A172 (cell line): ENCODE measurements at places on chromosomes 16 and 17. TPM values are rescaled to one million over a fixed set of nuclear protein-coding genes. Genes with fewer than 3 reads are reported as not detected.

The MT1H gene
- total RNA-seq, result not detected in 2 replicates

- peak; percentile 35 for DNase-seq
These were observed 20.6 kb upstream of the PIK3R6 start for GRCh38 chr17:8887834-8888703.

- DNase-seq, result peak; percentile 39
These were observed 1.3 kb downstream of the HOXB9 start for GRCh38 chr17:48624544-48625494.

GRCh38 chr17:68344701-68345136, 53.4 kb downstream of the ARSG start:
- DNase-seq, result no peak

GRCh38 chr16:63689068-63689467, 1432.8 kb downstream of the CDH11 start:
- no peak for DNase-seq

The CTRB2 gene
- total RNA-seq, result not detected in 2 replicates

The OGFOD1 gene
- 154 and 217 TPM in 2 replicates for total RNA-seq

The KRTAP2-3 gene
- 0.69 and 1.00 TPM in 2 replicates for total RNA-seq

The CRYBA1 gene
- not detected in 2 replicates for total RNA-seq

DNA sequence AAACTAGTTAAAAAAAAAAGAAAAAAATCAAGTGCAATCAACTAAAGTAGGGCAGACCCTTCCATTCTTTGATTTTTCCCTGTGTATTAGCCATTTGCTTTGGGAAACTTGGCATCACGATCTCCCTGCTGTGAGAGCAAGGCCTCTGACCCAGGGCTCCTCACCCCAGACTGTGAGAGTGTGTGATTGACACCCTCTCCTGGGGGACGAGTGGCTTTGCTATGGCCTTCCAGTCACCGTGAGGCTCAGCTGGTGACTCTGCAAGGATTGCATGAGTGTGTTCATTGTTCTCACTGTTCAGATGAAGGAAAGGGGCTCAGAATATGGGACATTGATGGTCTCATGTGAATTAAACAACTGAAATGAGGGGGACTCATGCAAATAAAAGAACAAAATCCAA, 69.0 kb upstream of the BCAR1 start:
- DNase-seq, result peak; percentile 43

DNA sequence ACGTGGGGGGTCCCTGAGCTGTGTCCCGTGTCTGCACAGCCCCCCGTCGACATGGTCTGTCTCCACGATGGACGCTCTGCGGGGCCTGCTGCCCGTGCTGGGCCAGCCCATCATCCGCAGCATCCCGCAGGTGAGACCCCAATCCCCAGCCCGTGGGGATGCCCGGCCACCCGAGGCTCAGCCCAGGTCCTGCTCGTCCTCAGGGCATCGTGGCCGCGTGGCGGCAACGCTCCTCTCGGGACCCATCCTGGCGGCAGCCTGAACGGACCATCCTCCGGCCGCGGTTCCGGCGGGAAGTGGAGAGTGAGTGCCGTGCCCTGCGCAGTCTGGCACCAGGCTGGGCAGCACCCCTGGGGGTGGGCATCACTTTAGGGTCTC, 4.9 kb downstream of the MSLN start:
- no peak for DNase-seq

The PRSS53 gene
- total RNA-seq, result 2.0 and 3.5 TPM in 2 replicates

- DNase-seq, result no peak
These were observed 341 bp downstream of the SLC7A6OS start for GRCh38 chr16:68310437-68310773.

DNA sequence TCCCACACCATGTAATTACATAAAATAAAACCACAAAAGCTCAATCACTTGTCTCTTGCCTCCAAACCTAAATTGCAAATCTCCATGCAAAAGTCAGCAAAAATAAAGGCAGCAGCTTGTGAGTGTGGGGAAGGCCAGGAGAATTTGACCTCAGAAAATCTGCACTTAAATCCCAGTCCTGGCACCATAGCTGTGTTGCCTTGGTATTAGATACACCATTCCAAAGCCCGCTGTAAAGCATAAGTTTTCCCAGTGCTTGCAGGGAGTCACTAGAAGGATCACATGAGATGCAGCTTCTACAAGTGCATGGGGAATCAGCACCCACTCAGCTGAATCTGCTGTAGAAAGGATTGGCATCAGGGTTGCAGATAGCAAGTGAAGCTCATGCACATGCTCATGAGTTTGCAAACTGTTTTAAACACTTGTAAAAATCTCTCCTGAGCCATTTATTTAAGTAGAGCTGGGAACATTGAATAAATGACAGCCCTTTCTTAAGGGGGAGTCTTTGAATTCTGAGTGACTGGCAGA, 495.0 kb upstream of the HSBP1 start:
- DNase-seq, result no peak

The SULT1A2 gene
- 0.17 and 0.21 TPM in 2 replicates for total RNA-seq

The KRT36 gene
- 0.05 TPM in 1 of 2 replicates, not detected in the other for total RNA-seq

- DNase-seq, result peak; percentile 25
These were observed 32.8 kb downstream of the NETO2 start for GRCh38 chr16:47110939-47111338.

- no peak for DNase-seq
These were observed 17.1 kb downstream of the FLYWCH1 start for GRCh38 chr16:2928796-2929195.

GRCh38 chr17:2837147-2837561, 40.9 kb downstream of the RAP1GAP2 start:
- no peak for DNase-seq

GRCh38 chr16:57536306-57537193, at the start of gene CCDC102A:
TSS of gene CCDC102A (minus strand) at chr16:57536571. CDS start at chr16:57529177, 7,394 bp downstream.
- no peak for DNase-seq

The TSPOAP1 gene
- not detected in 2 replicates for total RNA-seq

The SLC12A3 gene
- total RNA-seq, result not detected in 2 replicates

The PRSS27 gene
- 1.4 and 2.6 TPM in 2 replicates for total RNA-seq

The LPCAT2 gene
- total RNA-seq, result 18.6 and 20.2 TPM in 2 replicates

The G6PC3 gene
- 79.4 and 89.1 TPM in 2 replicates for total RNA-seq

The CES4A gene
- total RNA-seq, result not detected in 2 replicates

DNA sequence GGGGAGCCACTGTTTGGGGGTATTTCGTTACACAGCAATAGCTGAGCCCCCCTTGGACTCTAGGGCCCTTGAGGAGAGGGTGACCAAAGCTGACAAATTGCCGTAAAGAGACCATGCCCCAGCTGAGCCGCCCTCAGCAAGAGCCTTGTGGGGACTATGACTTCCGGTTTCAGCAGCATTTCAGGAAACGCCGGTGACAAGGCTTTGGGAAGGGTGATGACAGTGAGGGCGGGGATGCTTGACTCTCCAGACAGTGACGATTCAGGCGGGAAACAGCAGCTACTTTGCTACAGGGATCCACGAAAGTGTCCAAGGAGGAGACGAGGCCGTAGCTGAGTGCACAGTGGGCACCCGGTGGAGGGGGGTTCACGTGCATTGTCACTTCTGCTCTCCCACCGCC, 360.8 kb downstream of the C16orf95 start:
- no peak for DNase-seq

- DNase-seq, result no peak
These were observed 27.1 kb upstream of the FAAP100 start for GRCh38 chr17:81579298-81579697.

DNA sequence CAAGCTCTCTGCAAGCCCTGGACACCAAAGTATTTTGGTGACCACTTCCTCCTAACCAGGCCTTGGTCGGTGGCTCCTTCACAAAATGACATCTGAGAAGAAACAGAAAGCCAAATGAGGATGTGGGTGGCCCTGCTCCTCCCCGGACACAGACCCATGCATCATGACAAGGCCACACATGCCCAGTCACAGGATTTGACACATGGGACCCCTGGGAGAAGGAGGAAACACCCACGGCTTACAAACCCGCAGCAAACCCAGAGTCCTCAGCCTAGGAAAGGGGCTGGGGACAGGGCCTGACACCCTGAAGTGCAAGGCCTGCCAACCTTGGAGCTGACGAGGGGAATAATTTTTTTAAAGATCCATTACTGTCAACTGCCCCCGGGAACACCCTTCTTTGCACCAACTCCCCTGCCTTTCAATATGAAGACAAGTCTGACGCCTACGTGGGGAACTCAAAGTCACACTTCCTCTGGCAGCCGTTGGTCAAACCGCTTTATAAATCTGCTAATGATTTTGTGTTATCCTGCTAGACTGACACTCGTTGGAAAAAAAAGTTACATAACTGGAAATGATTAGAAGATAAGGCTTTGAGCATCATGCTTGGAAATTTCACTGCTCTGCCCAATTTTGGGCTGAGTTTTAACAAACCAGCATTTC, 41.3 kb downstream of the GAS7 start:
- DNase-seq, result no peak

GRCh38 chr17:29278692-29279091, 15.3 kb downstream of the NUFIP2 start:
- DNase-seq, result no peak

DNA sequence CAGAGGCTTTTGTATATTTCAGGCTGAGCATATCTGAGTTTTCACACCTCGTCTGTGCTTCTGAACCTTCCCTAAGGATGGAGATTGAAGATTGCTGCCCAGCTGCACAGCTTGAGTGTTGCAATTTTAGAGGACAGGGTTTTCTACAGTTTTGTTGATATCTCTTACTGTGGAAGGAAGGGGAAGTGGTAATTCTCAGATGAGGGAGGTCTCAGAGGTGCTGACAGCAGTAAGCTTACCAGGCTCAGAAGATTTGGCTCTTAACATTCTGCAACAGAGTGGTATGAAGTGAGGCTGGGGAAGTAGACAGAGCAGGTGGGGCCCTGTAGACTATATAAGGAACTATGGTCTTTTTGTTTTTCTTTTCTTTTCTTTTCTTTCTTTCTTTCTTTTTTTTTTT, 45.8 kb upstream of the ARHGAP17 start:
- no peak for DNase-seq

DNA sequence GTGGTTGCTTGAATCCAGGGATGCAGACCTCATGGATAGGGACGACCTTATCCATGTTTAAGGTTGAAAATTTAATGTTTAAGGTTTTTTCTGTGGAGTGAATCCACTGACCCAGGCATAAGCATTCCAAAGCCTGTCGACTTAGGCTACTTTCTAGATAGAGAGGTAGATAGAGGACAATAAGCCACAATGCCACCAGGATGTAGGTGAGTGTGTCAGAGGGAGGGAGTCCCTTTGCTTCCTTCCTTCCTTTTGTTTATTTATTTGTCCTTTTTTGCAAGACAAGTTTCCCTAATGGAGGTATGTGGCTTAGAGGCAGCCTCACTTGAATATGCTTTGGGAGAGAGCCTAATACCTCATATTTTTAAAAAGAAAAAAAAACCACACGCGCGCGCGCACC, 834.2 kb upstream of the SOX9 start:
- DNase-seq, result no peak

DNA sequence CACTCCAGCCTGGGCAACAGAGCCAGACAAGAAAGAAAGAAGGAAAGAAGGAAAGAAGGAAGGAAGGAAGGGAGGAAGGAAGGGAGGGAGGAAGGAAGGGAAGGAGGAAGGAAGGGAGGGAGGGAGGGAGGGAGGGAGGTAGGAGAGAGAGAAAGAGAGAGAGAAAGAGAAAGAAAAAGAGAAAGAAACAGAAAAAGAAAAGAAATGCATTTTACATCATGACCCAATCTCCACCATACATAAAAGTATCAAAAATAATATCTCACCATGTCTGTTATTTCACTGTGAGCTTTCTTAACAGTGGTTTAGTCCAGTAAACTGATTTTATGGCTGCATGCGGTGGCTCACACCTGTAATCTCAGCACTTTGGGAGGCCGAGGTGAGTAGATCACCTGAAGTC, 70.0 kb downstream of the CYTH1 start:
- DNase-seq, result no peak

DNA sequence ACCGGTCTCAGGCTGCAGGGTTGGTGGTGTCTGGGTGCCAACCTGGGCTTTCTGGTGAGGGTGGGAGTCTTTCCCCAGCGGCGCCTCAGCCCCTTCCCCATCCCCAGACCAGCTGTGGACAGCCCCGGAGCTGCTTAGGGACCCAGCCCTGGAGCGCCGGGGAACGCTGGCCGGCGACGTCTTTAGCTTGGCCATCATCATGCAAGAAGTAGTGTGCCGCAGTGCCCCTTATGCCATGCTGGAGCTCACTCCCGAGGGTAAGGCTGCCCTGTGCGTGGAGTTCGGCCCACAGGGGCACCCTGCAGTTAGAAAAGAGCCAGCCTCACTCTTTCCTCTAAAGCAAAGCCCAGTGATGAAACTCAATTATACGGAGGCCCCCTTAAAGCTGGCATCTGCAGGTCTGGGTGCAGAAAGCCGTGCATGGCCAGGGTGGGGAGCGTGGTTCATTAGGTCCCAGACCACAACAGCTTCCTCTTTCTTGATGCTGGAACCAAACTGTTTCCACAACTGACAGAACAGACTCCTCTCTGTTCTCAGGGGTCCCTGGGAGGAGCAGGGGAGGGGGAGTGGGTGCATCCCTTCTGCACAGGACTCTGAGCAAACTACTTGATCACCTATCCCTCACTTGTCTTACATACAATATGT, 10.7 kb downstream of the GUCY2D start:
- DNase-seq, result no peak

GRCh38 chr16:48184681-48185080, 28.9 kb upstream of the ABCC12 start:
- no peak for DNase-seq

DNA sequence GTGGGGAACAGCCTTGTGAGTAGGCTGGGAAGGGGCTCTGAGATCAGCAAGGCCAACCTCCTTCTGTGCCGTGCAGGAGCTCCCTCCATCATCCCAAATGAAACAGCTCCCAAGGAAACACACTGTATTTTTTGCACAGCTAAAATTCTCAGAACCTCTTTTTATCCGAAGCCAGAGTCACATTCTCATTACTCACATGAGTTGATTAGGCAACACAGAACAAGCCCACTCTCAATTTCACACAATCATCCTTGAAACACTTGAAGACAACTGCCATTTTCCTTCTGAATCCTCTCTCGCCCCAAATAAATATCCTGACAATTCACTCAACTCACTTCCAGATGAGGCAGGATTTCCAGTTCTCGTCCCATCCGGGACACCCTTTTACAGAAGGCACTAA, 66.1 kb downstream of the MYO18A start:
- no peak for DNase-seq

The SHCBP1 gene
- total RNA-seq, result 66.0 and 68.8 TPM in 2 replicates

The QPRT gene
- total RNA-seq, result 83.7 and 122 TPM in 2 replicates

- DNase-seq, result peak; percentile 49
These were observed 6.3 kb downstream of the VWA3A start for GRCh38 chr16:22098405-22099255.

DNA sequence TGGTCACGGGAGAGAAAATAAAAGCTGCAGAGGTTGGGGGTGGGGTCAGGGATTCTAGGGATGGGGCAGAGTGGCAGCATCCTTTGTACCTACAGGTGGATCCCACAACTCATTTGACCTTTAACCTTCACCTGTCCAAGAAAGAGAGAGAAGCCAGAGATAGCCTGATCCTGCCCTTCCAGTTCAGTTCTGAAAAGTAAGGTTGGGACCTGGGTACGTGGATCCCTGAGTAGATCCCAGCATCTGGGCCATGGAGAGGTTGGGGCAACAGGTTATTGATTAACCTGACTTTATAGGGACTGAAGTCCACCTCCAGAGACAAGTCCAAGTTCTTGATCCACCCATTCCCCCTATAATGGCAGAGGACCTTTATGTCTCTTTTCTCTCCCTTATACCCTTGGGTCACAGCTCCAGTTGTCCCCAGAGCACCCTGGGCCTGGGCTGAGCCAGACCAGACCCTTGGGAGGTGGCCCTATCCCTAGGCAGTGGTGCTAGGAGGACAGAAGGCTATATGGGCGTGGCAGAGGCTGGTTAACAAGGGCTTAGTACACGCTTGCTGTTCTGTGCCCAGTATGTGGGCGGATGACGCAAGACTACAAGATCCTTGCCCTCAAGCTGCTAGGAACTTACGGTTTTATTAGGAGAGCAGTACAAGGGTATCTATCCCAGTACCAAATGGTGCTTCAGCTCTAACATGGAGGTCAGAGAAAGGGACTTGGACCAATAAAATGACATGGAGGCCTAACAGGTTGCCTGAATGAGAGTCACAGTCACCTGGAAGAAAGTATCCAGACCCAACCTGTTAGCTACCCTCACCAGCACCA, 3.3 kb downstream of the CLDN7 start:
- no peak for DNase-seq

The TBKBP1 gene
- total RNA-seq, result 3.3 and 5.5 TPM in 2 replicates
